ELR (cell line): ENCODE measurements at places on chromosomes 7 and 10.

DNA sequence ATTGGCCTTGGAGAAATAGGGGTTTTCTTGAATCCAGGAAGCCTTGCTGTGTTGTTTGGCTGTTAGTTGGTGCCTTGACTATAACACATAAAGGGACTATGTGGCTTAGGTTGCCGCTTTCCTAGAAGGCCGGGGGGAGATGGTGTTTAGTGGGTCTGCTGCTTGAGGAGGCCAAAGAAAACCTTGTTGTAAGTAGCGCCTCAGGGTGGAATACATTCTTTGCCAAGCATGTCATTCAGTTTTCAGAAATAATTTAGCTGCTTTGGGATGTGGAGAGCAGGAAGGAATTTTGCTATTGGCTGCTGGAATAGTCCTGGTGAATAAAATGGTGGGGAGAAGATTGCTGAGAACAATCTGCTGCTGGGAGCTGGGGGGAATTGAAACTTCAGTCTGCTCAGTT lies 132.9 kb upstream of the WNT16 start:
- DNase-seq = peak; percentile 19

DNA sequence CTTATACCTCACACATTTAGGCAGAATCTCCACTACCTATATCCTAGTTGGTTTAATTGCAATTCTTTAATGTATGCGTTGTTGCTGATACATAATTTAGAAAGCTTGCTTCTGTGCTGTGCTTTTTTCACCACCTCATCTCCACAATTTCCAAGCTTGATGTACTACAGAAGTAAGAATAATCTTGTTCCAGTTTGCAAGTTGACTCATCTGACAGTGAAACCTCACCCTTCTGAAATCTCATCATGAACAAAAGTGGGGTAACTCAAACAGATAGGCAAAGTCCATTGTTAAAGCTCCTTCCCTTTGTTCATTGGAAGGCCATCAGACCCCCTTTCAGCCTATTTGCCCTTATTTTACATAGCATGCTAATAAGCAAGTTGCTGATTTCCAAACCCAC lies 13.6 kb downstream of the EIF4EBP2 start:
- peak; percentile 27 for DNase-seq

DNA sequence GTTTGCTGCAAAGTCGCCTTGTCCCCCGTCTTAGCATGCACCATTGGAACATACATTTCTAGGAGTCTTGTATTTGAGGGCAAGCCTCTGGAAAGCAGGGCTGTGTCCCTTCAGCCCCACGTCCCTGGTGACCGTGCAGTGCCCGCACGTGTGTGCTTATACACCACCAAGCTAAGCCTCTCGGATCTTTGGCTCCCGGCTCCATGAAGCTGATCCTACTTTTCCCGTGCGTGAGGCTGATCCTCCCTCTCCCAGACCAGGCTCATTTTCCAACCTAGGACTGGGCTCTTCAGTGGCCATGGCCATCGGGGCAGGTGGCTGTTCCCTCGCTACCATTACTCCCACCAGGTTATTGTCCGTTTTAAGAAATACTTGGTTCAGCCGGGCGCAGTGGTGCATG lies 14.3 kb downstream of the MDH2 start:
- DNase-seq = no peak

DNA sequence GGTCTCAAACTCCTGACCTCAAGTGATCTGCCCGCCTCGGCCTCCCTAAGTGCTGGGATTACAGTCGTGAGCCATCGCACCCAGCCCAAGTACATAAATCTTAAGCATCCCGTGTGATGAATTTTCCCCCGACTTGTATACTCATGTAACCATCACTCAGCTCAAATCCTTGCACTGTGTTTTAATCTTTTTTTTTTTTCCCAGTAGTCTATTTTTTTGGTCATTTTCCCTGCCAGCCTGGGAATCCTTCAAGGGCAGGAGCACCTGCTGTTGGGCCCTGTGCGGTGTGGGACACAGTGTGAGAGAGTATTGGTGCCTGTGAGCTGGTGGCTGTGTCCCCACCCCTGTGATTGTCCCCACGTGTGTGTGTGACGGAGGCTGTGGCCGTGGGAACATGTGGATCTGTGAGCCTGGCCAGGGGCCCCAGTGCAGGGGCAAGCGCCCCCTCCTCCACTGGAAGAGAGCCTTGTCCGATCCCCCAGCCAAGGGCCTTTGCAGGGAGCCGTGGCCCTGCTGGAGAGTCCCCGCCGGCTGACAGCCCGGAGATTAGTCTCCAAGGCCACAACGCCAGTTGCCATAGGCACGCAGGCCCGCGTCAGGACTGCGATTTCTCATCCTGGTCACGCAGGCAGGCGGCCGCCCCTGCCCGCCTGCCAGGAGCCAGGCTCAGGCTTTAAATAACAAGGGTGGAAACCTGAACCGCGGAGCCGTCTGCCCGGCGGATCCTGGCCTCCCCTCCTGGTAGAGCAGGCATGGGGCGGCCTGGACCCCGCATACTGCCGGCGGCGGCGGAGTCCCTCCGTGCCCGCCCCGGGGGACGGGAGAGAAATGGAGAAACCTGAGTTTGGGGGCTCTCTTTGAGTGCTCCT lies 26.5 kb downstream of the GTF2IRD1 start:
- DNase-seq = peak; percentile 90

DNA sequence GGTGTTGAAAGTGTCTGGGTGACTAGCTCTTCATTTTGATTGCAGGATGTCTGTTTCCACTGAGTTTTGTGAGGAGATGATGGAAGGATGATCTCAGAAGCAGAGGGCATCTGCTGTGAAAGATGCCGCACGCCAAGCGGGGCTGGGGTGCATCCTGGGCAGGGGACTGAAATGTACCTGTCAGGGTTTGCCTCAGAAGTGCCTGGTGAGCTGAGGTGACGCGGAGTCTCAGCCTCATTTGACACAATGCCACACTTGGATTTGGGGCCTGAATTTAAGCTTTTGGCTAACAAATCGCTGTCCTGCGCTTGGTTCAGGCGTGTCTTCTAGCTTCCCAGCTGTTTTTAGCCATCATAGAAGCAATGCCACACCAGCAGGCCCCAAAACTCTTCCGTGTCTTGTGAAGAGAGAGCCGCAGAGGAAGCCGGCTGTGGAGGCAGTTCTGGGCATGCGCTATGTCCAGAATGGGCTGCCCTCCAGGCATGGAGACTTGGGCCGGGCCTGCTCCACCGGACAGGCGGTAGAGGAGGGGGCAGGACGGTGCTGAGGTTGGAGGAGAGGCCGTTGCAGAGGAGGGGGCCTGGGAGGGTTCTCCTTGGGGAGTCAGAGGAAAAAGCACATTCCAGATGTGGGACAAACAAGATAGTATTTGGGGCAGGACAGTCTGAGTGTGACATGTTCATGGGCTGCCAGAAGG lies 31.2 kb downstream of the WDR86 start:
- no peak for DNase-seq

DNA sequence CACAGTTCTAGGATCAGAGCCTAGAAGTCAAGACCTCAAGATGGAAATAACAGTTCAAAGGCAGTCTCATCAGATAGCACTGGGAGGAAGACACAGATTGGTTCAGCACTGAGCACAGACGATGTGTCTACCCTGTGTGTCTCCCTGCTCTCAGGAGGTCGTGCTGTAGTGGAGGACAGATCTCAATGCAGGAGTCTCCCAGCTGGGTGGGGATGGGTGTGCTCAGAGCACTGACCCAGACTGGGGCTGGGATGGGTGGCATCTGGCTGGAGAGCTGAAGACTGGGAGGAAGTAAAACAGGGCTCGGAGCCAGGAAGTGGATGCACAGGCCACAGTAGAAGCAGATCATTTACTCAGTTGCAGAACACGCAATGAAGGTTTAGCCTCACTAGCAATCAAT lies 69.5 kb upstream of the GDF10 start:
- no peak for DNase-seq

- DNase-seq = peak; percentile 77
These were observed 126.8 kb downstream of the WDFY4 start for GRCh38 chr10:48811461-48811860.

DNA sequence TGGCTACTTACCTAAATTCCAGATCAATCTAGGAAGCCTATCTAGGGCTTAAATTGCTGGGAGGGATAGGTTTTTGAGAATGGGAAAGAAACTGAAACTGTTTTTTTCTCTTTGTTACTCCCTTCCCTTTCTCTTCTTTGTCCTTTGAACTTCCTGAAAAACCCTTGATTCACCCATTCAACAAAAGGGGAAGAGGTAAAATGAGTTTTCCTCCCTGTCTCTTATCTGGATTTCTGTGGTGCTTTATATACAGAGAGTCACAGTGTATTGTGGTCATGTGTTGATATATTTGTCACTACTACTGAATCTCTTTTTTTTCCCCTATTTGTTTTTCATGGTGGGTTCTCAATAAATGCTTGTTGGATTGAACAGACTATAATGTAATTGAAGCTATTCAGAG lies 19.8 kb upstream of the NUP205 start:
- no peak for DNase-seq

GRCh38 chr10:63125459-63125858 lies 7.7 kb upstream of the NRBF2 start:
- DNase-seq = no peak

GRCh38 chr10:22623633-22624253 lies 90.6 kb downstream of the PIP4K2A start:
- no peak for DNase-seq

- no peak for DNase-seq
These were observed 130.0 kb upstream of the LRRTM3 start for GRCh38 chr10:66795866-66796265.

DNA sequence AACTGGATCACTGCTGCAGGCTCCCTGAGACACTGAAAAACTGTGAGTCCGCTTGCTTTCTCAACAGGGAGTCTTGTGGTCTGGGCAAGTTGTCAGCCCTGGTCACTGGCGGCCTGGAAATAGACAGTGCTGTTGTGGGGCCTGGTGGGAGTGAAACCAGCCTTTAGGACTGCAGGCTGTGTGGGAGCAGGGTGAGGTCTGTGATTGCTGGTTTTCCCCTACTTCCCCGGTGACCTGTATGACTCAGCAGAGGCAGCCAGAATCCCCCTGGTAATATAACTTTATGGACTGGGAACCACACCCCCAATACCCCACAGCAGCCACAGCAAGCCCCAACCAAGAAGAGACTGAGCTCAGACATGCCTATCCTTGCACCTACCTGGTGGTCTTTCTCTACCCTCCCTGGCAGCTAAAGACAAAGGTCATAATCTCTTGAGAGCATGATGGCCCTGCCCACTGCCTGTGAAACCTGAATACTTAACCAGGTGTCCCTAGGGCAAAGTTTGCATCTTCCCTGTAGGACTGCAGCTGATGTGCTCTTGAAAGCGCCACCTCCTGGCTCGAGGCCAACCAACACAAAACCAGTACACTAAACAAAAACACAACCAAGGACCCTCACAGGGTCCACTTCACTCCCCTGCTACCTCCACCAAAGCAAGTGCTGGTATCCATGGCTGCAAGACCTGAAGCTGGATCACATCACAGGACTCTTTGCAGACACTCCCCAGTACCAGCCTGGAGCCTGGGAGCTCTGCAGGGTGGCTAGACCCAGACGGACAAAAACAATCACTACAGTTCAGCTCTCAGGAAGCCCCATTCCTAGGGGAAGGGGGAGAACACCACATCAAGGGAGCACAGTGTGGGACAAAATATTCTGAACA lies 7.2 kb upstream of the ADAM22 start:
- DNase-seq = no peak

GRCh38 chr10:33193701-33194521 lies 140.6 kb downstream of the NRP1 start:
- DNase-seq = peak; percentile 75

- DNase-seq = peak; percentile 64
These were observed 228.8 kb downstream of the EXOC4 start for GRCh38 chr7:133481676-133482075.

DNA sequence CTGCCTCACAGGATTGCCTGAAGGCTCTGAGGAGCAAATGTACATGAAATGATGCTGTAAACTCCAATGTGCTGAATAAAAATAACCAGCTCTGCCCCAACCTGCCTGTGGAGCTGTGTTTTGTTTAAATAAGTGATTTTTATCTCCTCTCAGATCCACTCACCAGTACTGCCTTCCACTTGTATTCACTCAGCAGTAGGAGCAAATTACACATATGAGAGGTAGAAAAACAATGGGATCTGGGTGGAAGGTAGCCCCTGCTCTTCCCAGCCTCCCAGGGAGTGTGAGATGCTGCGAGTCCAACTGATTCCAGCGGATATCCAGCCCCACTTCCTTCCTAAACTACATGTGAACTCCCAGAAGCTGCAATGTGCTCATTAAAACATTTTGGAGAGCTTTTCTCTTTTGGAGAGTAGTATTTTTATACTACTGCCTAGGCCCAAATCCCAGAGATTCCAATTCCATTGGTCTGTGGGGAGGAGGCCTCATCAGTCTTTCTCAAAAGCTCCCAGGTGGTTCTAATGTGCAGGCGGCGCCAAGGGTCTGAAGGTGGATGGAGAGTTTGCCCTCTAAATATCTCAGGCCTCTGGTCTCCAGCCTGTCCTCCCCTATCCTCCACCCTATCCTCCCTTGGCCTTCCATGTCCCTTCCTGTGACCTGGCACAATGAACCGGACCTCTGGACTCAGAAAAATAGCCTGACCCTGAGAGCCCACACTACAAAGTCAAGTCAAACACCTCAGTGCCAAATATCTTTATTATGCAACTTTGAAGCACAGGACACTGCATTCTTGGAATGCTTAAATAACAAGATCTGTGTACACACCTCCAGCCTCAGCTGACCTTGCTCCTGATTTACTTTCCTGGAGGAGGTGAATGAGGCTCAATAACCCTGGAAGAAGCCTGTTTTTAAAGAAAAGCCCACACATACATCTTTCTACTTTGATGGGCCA lies 46.2 kb downstream of the CPVL start:
- no peak for DNase-seq

- DNase-seq = no peak
These were observed 144.5 kb upstream of the YAE1 start for GRCh38 chr7:39421661-39422060.

DNA sequence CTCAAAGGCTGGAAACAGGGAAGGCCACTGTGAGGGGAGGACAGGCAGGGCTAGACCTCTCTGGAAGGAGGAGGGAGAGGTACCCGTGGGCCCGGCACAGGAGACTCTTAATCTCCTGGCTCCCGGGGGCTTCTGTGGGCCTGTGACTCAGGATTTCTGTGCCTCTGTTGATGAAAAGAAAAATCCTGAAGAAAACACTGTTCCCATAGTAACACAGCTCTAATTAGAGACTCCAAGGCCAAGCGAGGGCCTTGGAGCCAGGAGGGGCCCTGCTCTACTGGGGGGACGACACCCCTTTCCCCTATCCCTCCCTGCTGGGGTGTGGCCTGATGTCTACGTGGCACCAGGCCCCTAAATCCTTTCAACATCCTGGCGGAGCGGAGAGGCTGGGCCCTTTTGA lies 174.1 kb upstream of the TNRC18 start:
- no peak for DNase-seq

- peak; percentile 14 for DNase-seq
These were observed 63.0 kb downstream of the VAX1 start for GRCh38 chr10:117075064-117075463.

DNA sequence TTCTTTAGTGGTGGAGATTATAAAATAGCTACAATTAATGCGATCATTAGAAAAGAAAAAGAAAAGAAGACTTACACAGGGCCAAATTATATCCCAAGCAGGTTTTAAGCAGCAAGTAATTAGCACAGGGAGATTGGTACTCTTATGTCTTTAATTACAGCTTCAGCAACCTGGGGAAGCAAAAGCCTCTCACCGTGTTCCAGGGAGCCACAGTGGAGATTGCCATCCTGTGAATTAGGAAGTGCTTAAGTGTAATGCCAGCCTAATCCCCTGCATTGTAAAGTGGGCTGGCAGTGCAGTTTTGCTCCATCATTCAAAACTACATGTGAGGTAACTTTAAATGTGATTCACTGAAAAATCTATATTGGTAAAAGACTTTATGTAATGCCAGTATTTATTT lies 533.5 kb upstream of the COBL start:
- no peak for DNase-seq
